Stimulated activated CD4-positive, alpha-beta T cell treated with anti-CD3 and anti-CD28 coated beads, Interleukin-15, amount 100 ng/mL, for 48 hours (primary cell): ENCODE measurements at places on chromosomes 2 and 18.

GRCh38 chr2:238527565-238527964 is 100.8 kb downstream of the ASB1 start:
- DNase-seq, result no peak

DNA sequence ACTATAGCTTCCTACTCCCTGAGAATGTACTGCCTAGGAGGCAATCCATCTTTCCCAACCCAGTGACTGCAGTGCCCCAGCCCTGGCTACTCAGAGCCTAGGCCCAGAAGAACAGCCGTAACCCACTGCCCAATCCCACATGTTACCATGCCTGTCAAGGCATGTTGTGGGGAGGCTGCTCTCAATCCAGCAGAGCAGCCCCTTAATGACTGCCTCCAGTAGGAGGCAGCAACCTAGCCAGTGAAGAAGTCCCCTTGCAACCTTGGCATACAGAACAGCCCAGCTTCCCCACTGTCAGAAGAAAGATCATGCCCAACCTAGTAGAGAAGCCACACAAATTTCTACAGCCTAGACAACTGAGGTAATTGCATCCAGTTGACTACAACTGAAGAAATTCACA is 44.2 kb upstream of the CDH7 start:
- DNase-seq, result no peak

DNA sequence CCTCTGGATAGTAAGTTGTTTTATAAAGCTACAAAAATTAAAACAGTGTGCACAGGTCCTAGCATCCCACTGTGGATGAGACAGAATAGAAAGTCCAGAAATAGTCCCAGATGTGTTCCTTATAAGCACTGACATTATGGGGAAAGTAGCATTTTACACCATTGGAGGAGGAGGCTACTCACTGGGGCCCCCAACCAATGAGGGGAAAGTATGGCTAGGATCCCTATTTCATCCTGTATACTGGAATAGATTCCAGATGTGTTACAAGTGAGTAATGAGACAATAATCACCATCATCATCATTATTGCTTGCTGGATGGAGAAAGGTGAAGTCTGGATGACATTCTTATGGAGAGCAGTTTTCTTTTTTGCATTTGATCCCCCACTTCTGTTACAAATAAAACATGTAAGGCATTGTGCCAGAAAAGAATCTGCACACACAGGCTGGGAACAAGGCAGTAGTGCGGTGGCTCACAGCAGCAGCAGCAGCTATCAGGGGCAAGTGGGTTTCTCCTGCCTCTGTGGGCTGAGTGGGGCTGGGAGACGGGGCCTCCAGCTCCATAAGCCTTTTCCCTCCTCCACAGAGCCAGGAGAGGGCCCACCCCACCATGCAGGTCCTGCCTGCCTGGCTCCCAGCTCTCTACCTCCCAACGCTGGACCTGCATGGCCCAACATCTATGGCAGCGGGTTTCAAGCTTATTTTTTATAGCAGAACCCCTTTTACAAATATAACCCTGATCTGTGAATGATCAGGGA is 5.0 kb downstream of the ARID5A start:
- no peak for DNase-seq

DNA sequence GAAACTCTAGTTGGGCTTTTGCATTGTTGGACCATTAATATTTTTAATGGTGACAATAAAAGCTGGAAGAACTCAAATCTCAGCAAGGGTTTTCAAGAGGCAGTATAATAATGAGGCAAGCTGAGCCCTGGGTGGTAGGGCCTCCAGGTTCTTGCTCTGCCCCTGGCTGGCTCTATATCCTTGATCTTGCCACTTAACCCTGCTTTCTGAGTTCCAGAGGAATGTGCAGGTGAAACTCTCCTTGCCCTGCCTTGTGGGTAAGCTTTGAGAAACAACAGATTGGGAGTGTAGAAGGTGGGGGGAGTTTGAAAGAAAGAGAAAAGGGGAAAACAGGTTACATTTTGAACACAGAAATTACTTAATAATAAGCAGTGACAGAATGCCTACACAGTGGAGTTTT is 103.3 kb upstream of the MAP4K3 start:
- no peak for DNase-seq

- peak; percentile 54 for DNase-seq
Observed at GRCh38 chr2:191676790-191677645, 918 bp upstream of the NABP1 start.

DNA sequence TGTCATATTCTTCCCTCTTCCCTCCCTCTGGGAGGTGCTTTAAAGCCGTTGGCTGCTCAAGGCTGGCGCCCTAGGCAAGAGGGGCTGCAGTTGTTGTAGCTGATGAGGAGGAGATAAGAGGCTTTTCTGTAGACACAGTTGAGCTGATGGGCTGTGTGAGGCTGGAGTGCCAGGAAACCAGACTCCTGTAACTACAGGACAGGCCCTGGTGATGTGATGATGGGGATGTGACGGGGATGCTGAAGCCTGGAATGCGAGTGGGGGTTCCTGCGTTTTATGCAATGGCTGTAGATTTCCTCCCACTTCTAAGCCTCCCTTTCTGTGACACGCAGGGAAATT is 5.7 kb upstream of the EFR3B start:
- no peak for DNase-seq

DNA sequence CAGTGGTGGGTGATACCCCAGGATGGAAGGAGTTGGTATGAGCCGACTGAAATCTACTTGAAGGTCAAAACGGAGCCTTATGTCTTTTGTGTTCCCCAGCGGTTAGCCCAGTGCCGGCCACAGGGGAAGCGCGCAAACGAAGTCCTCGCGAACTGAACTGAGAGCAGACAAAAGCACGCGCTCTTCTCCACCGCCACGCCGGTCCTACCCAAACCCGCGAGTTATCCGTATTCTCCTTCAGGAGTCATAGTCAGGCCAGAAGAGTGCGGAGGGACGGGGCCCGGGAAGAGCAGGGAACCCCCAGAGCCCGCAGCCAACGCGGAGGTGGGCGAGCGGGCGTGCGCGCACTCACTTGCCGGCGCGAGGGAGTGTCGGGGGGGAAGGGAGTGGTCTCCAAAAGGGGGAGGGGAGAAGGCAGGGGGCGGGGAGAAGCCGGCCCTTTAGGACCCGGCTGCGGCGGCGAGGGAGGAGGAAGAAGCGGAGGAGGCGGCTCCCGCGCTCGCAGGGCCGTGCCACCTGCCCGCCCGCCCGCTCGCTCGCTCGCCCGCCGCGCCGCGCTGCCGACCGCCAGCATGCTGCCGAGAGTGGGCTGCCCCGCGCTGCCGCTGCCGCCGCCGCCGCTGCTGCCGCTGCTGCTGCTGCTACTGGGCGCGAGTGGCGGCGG is at the start of gene IGFBP2:
IGFBP2 (plus strand) TSS at position 469 of the 664 bp plus-strand sequence; CDS start at position 573, 104 bp downstream.
- no peak for DNase-seq

GRCh38 chr2:158835431-158835830 is 40.3 kb downstream of the DAPL1 start:
- no peak for DNase-seq

GRCh38 chr18:79542876-79543750 is 136.5 kb upstream of the CTDP1 start:
- DNase-seq, result no peak

DNA sequence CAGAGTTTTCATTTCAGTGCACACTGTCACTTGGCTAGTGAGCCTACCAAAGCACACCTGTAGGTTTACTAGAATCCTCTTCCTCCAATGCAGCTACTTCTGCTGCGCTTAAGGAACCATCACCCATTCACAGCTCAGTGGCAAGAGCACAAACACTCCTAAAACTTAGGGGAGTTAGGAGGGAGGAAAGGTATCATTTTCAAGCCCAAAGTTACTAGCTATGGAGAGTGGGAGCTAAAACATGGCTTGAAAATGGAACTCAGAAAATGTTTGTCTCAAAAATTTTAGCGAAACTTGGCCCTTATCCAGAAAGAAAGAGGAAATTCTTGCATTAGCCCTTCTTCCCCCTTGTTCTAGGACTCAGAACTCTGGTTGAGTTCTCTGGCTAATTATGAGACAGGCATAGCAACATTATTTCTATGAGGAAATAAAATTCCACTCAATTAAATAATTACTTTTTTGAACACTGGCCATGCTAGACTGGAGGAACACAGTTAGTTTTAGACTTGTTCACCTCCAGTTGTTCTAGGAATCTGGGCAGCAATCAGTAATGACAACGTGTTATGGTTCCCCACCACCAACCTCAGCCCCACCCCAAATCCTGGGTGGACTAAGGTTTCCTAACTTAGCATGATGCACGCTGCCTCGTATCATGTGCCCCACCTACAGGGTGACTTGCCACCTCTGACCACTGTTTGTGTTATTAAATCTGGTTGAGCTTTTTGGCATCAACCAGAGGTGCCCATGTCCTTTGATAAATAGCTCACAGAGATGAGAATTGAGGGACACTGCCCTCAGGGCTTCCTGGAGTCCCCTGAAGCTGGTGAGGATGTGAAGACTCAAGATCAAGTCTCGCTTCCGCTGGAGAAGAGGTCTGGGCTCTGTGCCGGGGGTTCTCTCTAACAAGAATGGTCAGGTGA is 32.8 kb downstream of the LPIN2 start:
- no peak for DNase-seq

DNA sequence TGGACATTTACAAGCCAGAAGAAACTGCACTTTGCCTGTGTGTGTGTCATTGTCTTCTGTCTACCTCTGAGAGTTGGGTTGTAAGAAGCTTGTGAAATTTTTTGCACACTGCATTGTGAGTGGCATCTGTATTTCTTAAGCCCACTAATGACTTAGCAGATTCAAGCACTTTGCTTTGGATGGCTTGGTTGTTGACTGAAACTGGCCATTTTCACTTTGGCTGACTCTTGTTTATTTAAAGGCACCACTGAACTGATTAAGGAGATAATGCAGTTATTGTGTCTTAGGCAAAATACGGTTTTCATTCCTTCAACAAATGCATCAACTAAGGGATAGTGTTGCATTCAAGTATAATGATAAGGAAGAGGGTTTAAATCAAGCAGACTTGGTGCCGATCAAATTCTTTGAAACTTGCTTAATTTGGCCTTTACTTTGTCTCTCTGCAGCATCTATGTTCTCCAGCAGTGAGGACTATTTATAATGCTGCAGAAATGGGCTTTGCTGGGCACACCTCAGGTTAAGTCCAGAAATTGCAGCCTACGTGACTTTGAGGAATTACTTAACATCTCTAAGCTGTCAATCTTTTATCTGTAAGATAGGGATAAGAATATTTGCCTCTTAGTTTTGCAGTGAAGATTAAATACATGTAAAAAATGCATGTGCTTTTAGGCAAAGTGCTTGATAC is 142.0 kb downstream of the CCDC85A start:
- no peak for DNase-seq

DNA sequence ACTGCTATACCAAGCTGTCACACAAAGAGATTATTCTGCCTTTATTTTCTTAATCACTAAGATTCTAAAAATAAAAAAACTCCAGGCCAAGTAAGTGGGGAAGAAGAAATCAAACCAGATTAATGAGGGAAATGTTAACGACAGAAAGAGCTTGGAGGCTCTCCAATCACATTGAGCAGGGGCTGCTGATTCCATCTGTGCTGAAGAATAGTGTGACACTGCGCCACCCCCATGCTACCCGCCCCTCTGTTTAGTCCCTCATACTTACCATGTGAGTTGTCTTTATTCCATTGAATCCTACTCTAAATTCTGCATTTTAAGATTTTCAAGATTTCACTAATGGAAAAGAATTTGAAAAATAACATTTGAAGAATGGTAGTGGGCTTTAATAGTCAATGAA is 998.0 kb upstream of the CDH2 start:
- DNase-seq, result no peak
